Cardiac muscle cell (in vitro differentiated cells and primary cell): ENCODE measurements at places on chromosomes 7 and 10.

GRCh38 chr7:132750530-132751217, 174.4 kb upstream of the PLXNA4 start:
- no peak for DNase-seq

DNA sequence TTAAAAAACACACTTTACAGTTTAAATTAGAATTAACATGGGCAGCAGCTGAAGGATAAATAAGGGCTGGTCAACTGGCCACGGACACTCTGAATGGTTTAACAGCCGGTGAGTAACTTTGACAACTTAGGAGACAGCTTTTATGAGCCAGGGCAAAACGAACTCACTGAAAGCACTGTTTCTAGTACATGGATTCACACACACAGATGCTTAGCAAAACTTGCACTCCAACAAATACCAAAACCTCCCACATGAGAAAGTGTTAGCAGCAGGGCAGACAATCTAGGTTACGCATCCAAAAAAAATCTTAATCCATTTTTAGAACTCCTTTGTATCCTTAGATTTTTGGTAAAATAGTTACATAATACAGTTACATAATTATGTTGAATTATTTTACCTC, 486.4 kb downstream of the PHTF2 start:
- no peak for DNase-seq

- no peak for DNase-seq
Measured at GRCh38 chr10:7598771-7599170, 68.0 kb downstream of the ITIH5 start.

- no peak for DNase-seq
Measured at GRCh38 chr10:64201936-64202335, 680.7 kb downstream of the REEP3 start.

DNA sequence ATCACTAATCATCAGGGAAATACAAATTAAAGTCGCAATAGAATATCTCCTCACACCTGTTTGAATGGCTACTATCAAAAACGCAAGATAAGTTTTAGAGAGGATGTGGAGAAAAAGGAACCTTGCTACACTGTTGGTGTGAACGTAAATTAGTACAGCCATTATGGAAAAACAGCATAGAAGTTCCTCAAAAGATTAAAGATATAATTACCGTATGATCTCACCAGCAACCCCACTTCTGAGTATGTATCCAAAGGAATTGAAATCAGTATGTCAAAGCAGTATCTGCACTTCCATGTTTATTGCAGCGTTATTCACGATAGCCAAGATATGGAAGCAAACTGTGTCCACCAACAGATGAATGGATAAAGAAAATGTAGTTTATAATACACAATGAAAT, 164.4 kb downstream of the ZNF365 start:
- no peak for DNase-seq
